ENCODE measurements at places on chromosomes 5 and 9.

GRCh38 chr5:157740229-157740610, 3.3 kb upstream of the LSM11 start:
- H3K4me3 ChIP-seq, result no peak overlapping the region
- H3K4me1 ChIP-seq, result peaks cover 15% of the 10 kb centered on the region
- no peaks in the 10 kb centered on the region for H3K27me3 ChIP-seq
- DNase-seq, result no peak
- H3K27ac ChIP-seq, result no peak overlapping the region
- H3K36me3 ChIP-seq, result peaks cover 22% of the 10 kb centered on the region

GRCh38 chr9:19830796-19831195, 42.0 kb upstream of the SLC24A2 start:
- H3K4me1 ChIP-seq, result no peaks in the 10 kb centered on the region
- H3K27ac ChIP-seq, result no peak overlapping the region
- no peak overlapping the region for H3K4me3 ChIP-seq

GRCh38 chr5:61767231-61768080, 435.4 kb downstream of the ZSWIM6 start:
- H3K4me3 ChIP-seq, result no peak overlapping the region
- no peaks in the 10 kb centered on the region for H3K4me1 ChIP-seq
- H3K36me3 ChIP-seq, result no peaks in the 10 kb centered on the region
- peaks cover 7% of the 10 kb centered on the region for H3K27me3 ChIP-seq

DNA sequence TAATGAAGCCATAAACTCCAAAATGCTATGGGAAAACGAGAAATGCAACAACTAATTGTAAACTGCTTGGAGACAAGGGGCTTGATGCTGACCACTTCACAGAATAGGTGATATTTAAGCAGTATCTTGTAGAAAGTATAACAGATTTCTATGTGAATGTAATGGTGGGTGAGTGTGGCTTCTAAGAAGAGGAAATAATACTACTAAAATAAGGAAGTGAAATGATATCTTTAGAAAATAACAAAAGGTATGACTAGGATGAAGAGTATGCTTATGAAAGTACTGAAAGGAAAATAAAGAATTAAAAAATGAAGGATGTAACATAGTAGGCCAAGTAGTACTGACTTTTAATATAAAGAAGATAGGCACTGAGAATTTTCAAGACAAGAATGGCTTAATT, 94.2 kb downstream of the AGTPBP1 start:
- H3K36me3 ChIP-seq, result peaks cover 16% of the 10 kb centered on the region
- no peak overlapping the region for H3K4me3 ChIP-seq
- peaks cover 10% of the 10 kb centered on the region for H3K4me1 ChIP-seq
- DNase-seq, result no peak

- no peaks in the 10 kb centered on the region for H3K36me3 ChIP-seq
- DNase-seq, result peak; percentile 41
- peaks cover 14% of the 10 kb centered on the region for H3K4me1 ChIP-seq
- H3K27ac ChIP-seq, result peak overlapping the region; percentile 9
Measured at GRCh38 chr5:152113401-152113800, 188.8 kb upstream of the GLRA1 start.

GRCh38 chr9:7977586-7977985, 178.0 kb upstream of the DMAC1 start:
- H3K4me1 ChIP-seq, result peaks cover 83% of the 10 kb centered on the region
- H3K27ac ChIP-seq, result peak overlapping the region; percentile 36
- no peaks in the 10 kb centered on the region for H3K27me3 ChIP-seq
- DNase-seq, result no peak
- peak overlapping the region; percentile 12 for H3K4me3 ChIP-seq

- H3K27ac ChIP-seq, result no peak overlapping the region
- no peak overlapping the region for H3K4me3 ChIP-seq
- DNase-seq, result no peak
- peaks cover 3% of the 10 kb centered on the region for H3K36me3 ChIP-seq
- H3K27me3 ChIP-seq, result no peaks in the 10 kb centered on the region
Measured at GRCh38 chr5:43097701-43098449, 22.8 kb upstream of the ZNF131 start.

DNA sequence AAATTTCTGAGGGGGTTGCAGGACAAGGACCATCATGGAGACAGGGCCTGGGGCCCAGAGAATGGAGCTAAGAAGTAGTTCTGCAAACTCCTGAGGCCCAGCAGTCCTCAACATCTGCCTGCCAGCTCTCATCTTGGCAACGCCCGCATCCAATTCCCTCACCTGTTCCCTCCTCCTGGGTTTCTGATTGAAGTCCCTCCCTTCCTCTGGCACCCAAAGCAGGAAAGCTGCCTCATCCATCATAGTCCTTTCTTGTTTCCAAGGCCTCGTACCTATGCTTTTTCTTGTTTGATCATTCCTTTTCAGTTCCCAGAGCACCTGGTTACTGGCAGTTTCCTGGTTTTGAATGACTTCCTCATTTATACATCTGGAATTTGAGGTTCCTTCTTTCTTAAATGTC, 181.3 kb downstream of the NR2F1-AS1 start:
- H3K36me3 ChIP-seq, result no peaks in the 10 kb centered on the region
- peaks cover 1% of the 10 kb centered on the region for H3K27me3 ChIP-seq
- H3K27ac ChIP-seq, result no peak overlapping the region
- no peak for DNase-seq
- no peaks in the 10 kb centered on the region for H3K4me1 ChIP-seq
- no peak overlapping the region for H3K4me3 ChIP-seq

- H3K4me3 ChIP-seq, result no peak overlapping the region
- H3K4me1 ChIP-seq, result no peaks in the 10 kb centered on the region
- DNase-seq, result no peak
- peaks cover 3% of the 10 kb centered on the region for H3K27me3 ChIP-seq
- H3K36me3 ChIP-seq, result no peaks in the 10 kb centered on the region
Measured at GRCh38 chr9:16364347-16364746, 506.1 kb downstream of the BNC2 start.

DNA sequence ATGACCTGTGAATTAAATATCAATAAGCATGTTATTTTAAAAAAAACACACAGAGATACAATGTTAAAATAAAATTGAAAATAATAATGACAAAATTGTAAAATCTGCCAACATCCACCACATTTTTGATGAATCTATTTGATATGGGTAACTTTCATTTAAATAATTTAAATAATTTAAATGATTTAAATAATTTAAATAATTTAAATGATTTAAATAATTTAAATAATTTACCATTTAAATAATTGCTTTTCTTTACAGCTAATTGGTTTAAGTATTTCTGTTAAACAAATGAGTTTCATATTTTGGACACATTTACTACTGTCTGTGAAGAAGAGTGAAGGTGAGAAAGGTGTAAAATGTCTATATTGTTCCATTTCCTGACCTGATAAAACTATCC, 22.1 kb upstream of the GABRA6 start:
- no peak overlapping the region for H3K4me3 ChIP-seq
- no peak overlapping the region for H3K27ac ChIP-seq
- H3K27me3 ChIP-seq, result no peaks in the 10 kb centered on the region
- no peak for DNase-seq
- H3K36me3 ChIP-seq, result no peaks in the 10 kb centered on the region

DNA sequence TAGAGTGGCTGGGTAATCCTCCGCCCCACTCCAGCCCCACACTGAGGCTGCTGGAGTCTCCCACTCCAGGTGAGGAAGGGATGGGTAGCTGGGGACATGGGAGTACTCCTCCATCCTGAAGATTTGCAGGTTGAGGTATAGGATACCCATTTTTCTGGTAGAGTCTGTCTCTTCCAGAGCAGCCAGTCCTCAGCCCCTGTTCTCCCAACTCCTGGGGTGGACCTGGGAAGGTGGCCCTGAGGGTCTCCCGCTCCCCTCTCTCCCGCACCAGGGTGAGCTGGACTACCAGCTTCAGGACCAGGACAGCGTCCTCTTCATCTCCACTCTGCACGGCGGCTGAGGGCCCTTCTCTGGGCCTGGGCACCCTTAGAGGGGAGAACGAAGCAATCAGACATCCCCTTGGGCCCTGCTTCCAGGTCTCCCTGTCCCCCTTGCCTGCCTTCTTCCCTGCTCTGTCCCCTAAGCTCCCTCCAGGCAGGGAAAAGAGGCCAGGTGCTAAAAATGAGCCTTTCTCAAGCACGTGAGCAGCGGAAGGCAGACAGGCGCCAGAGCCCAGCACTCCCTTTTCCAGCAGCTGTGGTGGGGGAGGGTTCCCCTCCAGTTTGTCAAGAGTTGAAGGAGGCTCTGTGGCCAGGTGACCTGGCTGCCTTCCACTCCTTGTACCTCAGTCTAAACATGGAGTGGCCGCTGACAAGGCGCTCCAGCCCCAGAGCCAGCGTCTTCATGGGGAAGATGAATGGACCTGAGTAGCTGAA, 18.4 kb downstream of the URM1 start:
- no peak overlapping the region for H3K27ac ChIP-seq
- H3K27me3 ChIP-seq, result no peaks in the 10 kb centered on the region
- H3K4me1 ChIP-seq, result no peaks in the 10 kb centered on the region
- peaks cover 17% of the 10 kb centered on the region for H3K36me3 ChIP-seq
- H3K4me3 ChIP-seq, result no peak overlapping the region

DNA sequence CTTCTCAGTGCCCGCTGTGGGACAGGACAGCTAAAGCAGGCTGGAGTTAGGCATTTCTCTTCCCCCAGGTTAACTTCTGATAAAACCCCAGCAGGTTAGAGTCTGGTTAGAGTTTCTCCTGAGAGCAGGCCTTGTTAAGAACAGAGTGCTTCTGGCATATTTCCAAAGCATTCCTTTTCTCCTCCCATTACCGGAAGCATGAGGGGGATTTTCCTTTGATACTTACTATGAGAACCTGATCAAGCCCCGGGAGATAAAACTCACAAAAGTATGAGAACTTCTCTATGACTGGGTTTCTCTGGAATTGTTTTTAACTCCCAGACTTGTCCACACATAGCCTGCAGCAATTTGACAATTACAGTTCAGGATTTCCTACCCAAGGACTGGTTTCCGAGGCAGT, 77.4 kb upstream of the MAST4 start:
- H3K36me3 ChIP-seq, result peaks cover 2% of the 10 kb centered on the region
- no peak overlapping the region for H3K4me3 ChIP-seq
- peaks cover 3% of the 10 kb centered on the region for H3K4me1 ChIP-seq

- no peaks in the 10 kb centered on the region for H3K4me1 ChIP-seq
- H3K27me3 ChIP-seq, result peaks cover 5% of the 10 kb centered on the region
- no peak for DNase-seq
- no peaks in the 10 kb centered on the region for H3K36me3 ChIP-seq
- H3K4me3 ChIP-seq, result no peak overlapping the region
Measured at GRCh38 chr5:66232706-66233445, 88.8 kb downstream of the SREK1 start.

DNA sequence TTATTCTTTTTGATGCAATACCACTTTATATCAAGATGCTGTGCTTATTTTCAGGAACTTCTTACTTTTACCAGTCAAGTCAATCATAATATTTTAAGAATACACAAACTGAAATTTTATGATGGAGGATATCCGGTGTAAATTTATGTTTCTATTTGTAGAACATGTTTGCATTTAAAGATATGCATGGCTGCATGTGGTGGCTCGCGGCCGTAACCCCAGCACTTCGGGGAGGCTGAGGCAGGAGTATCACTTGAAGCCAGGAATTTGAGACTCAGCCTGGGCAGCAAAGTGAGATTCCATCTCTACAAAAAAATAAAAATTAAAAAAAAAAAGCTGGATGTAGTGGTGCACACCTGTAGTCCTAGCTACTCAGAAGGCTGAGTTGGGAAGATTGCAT, 73.5 kb upstream of the ALDH1A1 start:
- DNase-seq, result no peak
- peaks cover 10% of the 10 kb centered on the region for H3K4me1 ChIP-seq
- H3K27ac ChIP-seq, result no peak overlapping the region
- H3K36me3 ChIP-seq, result no peaks in the 10 kb centered on the region

DNA sequence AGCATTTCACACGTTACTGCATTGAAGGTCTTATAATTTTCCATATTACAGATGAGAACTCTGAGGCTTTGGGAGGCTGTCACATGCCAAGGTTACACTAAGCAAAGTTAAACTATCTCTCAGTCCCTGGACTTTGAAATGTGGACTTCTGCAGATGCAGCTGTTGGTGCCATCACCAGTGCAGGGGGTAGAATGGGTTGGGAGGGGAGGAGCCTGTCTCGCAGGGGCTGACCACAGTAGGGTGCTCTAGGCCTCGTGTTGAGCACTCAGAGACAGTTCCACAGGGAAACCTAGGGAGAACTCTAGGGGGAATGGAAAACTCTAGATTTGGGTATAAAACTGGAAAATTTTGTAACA, 220.9 kb downstream of the MAPKAP1 start:
- H3K27ac ChIP-seq, result no peak overlapping the region
- H3K36me3 ChIP-seq, result peaks cover 12% of the 10 kb centered on the region
- H3K4me3 ChIP-seq, result no peak overlapping the region

DNA sequence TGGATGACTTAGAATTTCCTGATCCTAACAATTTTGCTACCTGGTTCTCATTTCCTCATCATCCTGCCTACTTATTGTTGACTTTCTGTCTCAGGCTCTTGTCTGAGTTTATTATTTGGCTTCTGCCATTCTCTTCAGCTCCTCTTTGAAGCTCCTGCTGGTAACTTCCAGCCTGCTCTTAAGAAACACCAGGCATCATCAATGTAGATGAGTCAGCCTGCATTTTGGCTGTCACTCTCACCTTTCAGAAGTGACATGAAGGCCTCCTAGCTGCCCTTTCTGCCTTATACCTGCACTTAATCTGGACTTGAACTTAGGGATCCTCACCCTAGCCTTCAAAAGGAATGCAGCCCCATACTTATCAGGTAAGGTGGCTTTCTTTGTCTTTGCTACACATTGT, 551.8 kb upstream of the ZNF608 start:
- H3K27me3 ChIP-seq, result no peaks in the 10 kb centered on the region
- DNase-seq, result no peak
- no peaks in the 10 kb centered on the region for H3K4me1 ChIP-seq
- no peaks in the 10 kb centered on the region for H3K36me3 ChIP-seq
- H3K27ac ChIP-seq, result no peak overlapping the region

DNA sequence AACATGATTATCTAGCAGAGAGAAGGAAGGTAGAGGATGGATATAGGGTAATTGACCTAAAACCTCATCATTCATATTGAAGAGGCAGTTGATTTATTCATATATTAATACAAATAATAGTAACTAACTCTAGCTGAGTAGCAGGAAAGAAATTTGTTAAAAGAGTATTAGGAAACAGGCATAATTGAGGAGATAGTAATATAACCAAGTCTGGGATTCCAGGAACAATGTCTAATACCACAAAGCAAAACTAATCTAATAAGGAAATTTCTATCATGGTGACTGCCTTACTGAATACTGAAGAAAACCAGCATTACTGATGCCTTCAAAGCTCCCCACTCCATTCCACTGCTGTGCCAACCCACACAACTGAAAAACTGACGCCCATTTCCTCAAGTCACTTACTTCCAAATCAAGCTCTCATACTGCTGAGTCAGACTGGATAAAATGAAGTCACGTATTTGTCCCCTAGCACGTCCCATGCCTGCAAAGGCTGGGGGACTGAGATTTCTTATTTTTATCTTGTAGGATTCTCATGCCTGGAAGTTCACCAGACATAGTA, 153.9 kb downstream of the SMC2 start:
- no peaks in the 10 kb centered on the region for H3K4me1 ChIP-seq
- no peaks in the 10 kb centered on the region for H3K27me3 ChIP-seq
- no peak overlapping the region for H3K27ac ChIP-seq
- H3K36me3 ChIP-seq, result no peaks in the 10 kb centered on the region
- no peak for DNase-seq

DNA sequence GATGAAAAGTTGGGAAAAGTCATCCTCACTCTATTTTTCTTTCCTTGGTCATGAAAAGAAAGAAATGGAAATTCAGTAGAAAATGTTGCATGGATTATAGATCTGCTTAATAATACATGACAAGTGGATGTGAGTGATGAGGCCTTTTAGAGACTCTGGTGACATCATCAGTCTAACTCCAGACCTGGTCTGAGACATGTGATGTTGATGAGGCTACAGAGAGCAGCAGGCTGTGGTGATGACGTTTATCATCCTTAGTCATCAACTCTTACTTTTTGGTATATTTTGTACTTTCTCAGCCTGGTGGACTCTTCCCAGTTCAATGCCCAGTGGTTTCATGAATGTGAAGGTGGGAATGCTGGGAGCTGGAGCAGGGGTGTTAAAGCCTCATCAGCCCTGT, 116.4 kb downstream of the TTLL11 start:
- H3K4me3 ChIP-seq, result no peak overlapping the region
- DNase-seq, result no peak
- H3K27me3 ChIP-seq, result no peaks in the 10 kb centered on the region
- H3K4me1 ChIP-seq, result no peaks in the 10 kb centered on the region

All from activated naive CD8-positive, alpha-beta T cell treated with anti-CD3 and anti-CD28 coated beads, Interleukin-2, amount 50 U/mL, for 24 hours (primary cell).